ENCODE measurements at places on chromosomes 6 and 20.
A peak's percentile ranks its signal among the peaks of the same experiment; 100 is the strongest.

DNA sequence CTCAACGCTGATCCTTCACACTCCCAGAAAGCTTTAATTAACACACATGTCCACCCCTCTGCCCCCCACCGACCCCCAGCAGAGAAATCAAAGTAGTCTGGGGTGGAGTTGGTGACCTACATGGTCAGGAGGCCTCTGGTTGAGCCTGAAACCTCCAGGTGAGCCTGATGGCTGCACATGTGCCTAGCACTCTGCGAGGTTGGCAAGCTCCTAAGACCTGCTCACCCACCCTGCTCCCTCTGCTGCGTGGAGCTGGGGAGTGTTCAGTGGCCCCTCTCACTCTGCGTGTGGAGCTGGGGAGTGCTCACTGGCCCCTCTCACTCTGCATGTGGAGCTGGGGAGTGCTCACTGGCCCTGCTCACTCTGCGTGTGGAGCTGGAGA lies 7.9 kb upstream of the YTHDF1 start:
- DNase-seq, result no peak

- peak; percentile 76 for DNase-seq
These were observed 8.7 kb downstream of the RNF24 start for GRCh38 chr20:4006640-4007039.

GRCh38 chr20:56157530-56158203 lies 90.9 kb upstream of the MC3R start:
- DNase-seq, result no peak

- DNase-seq, result no peak
These were observed 55.3 kb downstream of the RBM24 start for GRCh38 chr6:17336425-17336824.

DNA sequence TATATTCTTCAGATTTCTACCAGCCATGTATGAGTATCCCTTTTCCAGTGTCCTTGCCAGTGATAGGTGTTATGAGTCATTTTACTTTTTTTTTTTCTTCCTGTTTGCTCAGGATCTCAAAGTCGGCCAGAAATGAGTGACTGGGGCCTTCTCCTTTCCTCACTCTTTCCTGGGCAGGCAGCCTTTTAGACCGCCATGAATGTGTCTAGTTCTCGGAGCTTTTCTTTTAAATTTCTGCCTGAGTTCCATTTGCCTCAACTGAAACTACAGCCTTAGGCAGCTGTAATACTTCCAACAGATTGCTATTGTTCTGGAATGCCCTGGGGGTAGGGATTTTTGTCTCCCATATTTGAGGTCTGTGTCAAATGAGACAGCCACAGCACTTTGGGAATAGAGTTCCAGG lies 83.7 kb downstream of the STXBP5 start:
- DNase-seq, result peak; percentile 23

- peak; percentile 75 for DNase-seq
These were observed 21.7 kb downstream of the HECA start for GRCh38 chr6:139156551-139156950.

GRCh38 chr6:158633127-158633526 lies 11.4 kb downstream of the DYNLT1 start:
- no peak for DNase-seq
